ENCODE measurements at places on chromosomes 2 and 18.

DNA sequence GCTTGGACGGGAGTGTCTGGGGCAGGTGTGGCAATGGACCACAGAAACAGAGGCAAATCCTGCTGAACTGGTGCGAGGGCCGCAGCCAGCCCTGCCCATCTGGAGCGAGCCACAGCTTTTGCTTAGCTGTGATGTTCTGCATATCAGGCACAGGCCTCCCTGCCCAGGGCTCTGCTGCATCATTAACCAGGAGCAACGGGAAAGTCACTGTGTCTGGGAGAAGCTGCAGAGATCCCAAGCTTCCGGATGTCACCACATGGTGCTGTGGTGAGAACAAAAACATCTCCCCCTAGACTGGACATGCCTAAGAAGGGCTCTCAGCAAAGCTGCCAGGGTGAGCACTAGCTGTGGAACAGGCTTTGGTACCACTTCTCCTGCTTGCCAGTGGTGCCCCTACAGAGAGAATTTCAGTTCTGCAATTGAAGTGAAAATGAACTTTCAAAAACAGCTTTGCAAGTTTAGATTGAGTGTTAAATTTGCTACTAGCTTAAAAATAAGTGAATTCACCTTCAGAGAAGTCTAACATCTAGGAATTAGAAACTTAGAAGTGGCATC lies 172.9 kb upstream of the MYT1L start:
- no peak for DNase-seq

- DNase-seq = no peak
Observed at GRCh38 chr18:48213791-48214190, 195.4 kb downstream of the ZBTB7C start.

GRCh38 chr2:43101751-43102150 lies 124.7 kb downstream of the ZFP36L2 start:
- no peak for DNase-seq

- no peak for DNase-seq
Observed at GRCh38 chr2:20516291-20516645, 69.4 kb downstream of the RHOB start.

DNA sequence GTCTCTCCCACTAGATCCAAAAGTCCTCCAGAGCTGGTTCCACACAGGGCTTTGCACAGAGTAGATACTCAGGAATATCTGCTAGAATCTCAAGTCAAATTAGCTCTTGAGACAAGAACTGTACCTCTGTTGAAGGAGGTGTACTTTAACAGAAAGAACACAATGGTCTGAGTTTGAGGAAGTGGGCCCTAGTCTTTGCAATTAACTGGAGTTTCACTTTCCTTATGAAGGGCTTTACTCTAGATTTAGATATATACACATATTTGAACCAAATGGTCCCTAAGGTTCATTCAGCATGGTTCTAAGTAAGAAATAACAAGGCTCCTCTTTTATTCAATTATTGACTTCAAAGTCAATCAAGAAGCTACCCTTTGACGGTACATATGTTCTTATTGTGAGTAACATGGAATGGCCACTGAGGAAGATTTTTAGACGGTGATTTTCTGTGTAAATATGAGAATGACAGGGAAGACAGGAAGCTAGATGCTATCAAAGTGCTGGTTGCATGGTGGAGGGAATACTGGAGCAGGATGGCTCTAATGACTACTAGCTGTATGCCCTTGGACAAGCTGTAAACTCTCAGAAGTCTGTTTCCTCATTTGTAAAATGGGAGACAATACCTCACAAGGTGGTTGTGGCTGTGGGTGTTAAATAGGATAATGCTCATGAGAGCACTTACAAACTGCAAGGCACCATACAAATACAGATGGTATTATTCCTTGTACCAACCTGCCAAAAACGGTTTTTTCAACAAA lies 73.5 kb upstream of the SERTAD2 start:
- DNase-seq = no peak

GRCh38 chr2:230814616-230815015 lies 50.1 kb upstream of the ITM2C start:
- no peak for DNase-seq

DNA sequence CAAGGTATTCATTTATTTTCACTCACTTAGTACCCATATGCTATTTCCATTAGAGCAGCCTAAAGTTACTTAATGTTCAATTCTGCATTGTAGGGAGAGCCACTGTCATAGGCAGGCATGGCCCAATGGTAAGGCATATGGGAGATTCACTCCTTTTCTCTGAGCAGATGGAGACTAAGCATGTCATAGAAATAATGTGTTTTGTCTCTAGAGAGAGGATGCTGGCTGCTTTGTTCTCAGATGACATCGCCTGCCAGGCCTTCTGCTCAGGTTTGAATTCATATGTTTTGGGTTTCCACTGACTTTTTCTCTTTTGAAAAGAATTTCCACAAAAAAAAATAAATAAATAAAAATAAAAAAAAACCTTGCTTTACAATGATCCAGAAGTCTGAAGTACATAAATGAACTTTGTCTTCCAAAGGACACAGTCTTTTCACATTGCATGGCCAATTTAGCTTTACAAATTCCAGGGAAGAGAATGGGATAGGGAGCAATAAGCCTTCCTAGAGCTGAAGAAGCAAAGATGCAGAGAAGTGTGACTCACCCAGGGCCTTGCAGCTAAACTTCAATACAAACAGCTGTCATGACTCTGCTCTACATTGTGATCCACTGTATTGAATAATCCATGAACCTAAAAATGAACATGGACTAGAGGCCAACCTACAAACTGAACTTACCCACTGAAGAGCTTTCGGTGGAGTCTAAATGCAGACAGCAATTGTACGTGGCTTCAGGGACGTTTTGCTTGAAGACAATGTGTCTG lies 422.5 kb downstream of the CMPK2 start:
- DNase-seq = no peak

GRCh38 chr18:24485681-24486080 lies 25.2 kb downstream of the HRH4 start:
- DNase-seq = no peak

DNA sequence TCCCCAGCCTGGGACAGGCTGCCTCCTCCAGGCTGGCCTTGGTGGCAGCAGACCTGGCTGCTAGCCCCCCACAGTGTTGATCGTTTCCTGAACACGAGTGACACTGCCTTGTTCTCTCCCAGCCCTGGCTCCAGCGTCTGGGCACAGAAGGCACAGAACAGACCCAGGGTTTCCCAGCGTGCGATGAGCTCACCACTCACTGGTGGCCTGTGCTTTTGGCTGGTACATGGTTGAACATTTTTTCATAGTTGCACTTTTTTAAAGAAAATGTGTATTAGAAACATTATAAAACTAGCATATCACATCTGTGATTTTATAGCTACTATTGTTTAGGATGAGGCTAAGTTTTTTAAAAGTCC lies 40.9 kb downstream of the SCTR start:
- no peak for DNase-seq

- no peak for DNase-seq
Observed at GRCh38 chr18:45464619-45465018, 150.7 kb upstream of the SLC14A2 start.

GRCh38 chr2:85199698-85200097 lies 66.5 kb downstream of the TCF7L1 start:
- no peak for DNase-seq

- no peak for DNase-seq
Observed at GRCh38 chr2:64461271-64462058, 7.5 kb downstream of the LGALSL start.

GRCh38 chr2:72325592-72326422 lies 178.1 kb upstream of the CYP26B1 start:
- DNase-seq = peak; percentile 58

DNA sequence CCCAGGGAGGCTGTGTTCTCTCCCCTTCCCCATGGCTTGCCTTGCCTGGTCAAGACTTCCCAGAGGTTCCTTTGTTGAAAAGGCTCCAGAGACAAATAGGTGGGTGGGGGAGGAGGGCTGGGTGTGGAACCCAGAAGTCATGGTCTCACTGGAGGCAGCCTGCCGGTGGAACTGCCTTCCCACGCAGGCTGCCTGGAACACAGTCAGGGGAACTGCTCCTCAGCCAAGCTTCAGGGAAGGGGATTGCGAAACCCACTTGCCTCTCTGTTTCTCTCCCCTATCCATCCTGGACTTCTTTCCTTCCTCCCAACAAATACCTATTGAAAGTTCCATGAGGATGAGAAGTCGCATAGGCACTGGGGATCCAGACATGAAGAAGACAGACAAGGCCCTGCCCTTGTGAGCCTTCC lies 31.6 kb downstream of the MARCO start:
- DNase-seq = peak; percentile 13

DNA sequence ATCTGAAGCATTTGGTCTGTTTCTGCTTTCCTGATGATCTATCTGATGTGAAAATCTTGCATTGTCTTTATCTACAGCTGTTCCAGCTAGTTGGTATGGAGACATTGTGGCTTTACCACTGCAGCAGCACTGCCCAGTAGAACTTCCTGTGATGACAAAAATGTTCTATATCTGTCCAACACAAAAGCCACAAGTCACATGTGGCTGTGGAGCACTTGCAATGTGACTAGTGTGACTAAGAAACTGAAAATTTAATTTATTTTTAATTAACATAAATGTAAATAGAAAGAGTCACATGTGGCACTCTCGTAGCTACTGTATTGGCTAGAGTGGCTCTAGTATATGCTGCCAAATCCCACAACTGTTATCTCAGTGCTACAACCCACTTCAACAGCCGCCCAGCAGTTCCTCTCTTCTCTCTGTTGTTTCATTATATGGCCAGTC lies 425.7 kb downstream of the SETBP1 start:
- no peak for DNase-seq

DNA sequence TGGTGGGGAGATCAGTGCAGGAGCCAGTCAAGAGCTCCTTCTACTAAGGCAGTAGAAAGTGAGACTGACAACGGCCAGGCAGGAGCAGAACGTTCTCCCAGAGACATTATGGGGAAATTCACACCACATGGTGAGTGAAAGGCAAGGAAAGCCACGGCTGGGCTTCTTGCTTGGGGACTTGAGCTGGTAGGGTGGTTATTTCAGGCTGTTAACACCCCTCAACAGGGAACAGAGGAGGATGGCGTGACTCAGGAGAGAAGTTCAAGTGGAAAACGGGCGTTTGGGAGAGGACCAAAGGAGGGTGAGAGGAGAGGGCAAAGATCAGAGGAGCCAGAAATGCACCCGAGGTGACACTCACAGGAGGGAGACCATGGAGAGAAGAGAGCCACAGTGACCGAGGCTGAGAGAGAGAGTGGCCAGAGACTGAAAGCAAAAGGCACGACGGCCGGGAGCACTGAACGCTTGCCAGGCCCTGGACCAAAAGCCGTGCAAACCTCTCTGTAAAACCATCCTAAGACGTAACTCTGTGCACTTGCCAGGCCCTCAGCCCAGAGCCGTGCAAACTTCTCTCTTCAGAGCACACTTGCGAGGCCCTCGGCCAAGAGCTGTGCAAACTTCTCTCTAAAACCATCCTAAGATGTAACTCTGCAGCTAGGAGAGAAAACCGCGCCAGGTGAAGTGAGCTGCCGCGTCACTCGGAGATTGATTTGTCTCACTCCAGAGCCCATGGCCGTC lies 7.7 kb downstream of the TPO start:
- no peak for DNase-seq

DNA sequence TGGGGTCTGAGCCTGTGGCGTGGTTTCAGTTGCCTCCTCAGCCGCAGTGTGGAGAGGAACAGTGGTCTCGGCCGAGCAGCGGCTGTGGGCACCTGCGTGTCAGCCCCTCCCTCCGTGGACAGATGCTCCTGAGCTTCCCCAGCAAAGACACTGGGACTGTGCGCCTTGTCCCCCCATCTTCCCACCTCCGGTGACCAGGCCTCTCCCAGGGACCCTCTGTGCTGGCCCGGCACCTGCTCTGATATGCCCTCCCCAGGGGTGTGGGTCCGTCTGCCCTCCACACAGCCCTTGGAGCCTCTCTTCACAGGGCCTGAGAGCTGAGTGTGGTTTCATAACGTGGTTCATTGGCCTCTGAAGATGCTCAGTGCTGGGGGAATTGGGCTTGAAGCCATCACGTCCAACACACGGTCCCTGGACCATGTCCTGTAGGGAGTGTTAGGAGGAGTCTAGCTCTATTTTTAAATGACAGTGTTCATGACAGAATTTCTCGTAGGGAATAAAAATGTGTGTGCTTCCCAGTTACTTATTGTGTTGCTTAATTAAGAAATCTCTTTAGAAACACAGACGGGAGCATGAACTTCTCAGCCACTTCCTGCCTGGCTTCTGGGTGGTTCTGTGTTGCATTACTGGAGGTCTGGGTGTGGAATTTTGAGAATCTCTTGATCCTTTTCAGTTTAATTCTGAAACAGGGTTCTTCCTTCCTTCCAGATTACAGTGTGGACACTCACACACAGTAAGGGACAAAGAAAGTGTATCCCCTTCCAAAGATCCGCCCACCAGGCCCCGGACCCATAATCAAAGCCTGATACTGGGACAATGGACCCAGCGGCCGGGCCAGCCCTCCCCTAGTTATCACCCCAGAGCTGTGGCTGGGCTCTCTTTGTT lies 110.7 kb downstream of the NFATC1 start:
- no peak for DNase-seq

- no peak for DNase-seq
Observed at GRCh38 chr2:11481426-11481788, 15.4 kb upstream of the E2F6 start.

DNA sequence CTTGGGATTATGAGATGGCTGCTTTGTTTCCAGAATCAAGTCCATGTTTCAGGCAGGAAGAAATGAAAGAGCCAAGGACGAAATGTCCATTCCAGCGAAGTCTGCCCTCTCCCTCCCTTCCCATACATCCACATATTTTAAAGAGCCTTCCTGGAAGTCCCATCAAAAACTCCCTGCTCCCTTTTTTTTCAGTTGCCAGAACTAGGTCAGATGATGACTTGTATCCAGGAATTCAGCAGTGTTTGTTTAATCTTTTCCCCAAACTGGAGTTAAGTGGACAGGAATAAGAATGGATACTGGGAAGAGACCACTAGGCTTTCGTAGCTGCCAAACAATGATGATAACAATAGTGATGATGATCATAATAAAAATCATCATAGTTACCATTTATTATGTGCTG lies 198.7 kb downstream of the MEIS1 start:
- DNase-seq = no peak

DNA sequence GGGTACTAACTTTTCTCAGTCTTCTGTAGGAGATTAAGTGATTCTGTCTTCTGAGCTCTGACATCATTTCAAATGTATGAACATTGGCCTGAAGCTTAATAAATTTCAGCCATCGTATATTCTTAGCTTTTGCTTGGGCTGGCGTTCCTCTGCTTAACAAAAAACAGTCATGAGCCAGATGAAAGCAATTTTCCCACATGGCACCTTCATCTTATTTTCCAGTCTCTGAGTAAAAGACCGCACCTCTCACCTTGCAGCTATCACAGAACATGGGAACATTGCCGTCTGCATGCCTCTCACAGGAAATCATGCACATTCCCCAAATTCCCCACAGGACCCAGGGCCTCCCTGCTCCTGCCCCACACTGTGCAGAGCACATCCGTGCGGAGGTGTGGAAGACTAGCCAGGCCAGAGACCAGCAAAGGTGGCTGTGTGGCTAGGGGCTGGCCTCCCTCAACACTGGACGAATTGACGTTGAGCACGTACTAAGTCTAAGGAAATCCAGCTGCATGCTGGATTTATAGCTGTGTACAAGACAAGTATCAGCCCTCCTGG lies 531.8 kb upstream of the ID2 start:
- no peak for DNase-seq

GRCh38 chr2:116917196-116917595 lies 897.3 kb upstream of the DDX18 start:
- DNase-seq = no peak

Data from liver (tissue), 10 donors.